ENCODE measurements at places on chromosomes 11 and 22. TPM values are rescaled to one million over a fixed set of nuclear protein-coding genes. Genes with fewer than 3 reads are reported as not detected.

DNA sequence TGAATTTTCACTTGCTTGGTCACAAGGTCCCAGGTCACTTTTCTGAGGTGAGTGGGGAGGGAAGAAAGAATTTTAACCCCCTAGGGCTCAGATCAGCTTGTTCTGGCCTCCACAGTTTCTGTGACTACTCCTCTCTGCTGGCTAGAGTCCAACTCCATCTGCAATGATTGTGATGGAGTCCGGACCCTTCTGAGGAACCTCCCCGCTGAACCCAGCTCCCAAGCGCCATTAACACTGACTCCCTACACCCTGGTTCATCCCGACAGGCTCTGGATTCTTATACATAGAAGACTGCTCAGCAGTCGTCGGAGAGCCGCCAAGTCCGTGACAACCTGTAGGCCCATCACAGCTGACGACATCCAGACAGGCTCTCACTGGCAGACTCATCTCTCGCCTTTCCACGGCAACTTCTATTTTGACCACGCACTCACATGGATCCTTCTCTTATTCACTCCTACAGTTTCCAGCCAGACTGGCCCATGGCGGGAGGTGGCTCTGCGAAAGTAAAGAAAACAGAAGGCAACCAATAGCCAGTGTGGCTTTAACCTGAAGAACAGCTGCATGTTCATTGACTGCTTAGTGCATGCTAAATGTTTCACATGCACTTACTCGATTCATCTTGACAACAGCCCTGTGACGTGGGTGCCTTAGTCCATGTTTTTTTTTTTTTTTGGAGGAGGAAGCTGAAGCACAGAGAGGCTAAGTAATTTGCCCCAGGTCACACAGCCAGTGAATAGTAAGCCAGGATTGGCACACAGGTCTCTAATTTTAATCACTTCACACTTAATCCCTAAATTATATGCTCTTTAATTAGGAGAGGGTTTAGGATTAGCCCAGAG, 68.0 kb upstream of the PRDM11 start:
- no peak for DNase-seq
- no peak overlapping the region for H3K27ac ChIP-seq
- no peaks in the 10 kb centered on the region for H3K27me3 ChIP-seq
- no peak overlapping the region for H3K4me3 ChIP-seq

GRCh38 chr22:45769569-45770210, 98.1 kb downstream of the ATXN10 start:
- H3K4me3 ChIP-seq, result no peak overlapping the region
- H3K27me3 ChIP-seq, result no peaks in the 10 kb centered on the region
- no peak overlapping the region for H3K27ac ChIP-seq
- no peaks in the 10 kb centered on the region for H3K36me3 ChIP-seq
- DNase-seq, result no peak
- H3K4me1 ChIP-seq, result no peaks in the 10 kb centered on the region

DNA sequence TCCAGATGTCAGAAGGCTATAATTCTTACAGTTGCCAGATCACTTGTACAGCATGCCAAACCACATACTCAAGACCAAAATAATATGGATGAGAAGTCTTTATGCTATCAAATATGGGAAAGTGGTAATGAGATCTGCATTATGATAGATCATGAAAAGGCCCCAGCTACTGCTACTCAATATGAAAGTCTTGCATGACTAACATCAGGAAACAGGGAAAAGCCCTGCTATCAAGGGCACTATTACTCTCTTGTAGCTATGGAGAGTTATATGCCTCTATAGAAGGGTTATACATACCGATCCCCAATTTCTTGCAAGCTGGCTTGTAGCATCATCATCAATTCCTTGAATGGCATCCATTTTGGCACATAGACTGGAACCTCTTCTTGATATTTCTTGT, 30.2 kb upstream of the TMPRSS5 start:
- H3K4me1 ChIP-seq, result no peaks in the 10 kb centered on the region
- peaks cover 2% of the 10 kb centered on the region for H3K36me3 ChIP-seq
- no peak overlapping the region for H3K4me3 ChIP-seq
- no peaks in the 10 kb centered on the region for H3K27me3 ChIP-seq
- DNase-seq, result no peak

DNA sequence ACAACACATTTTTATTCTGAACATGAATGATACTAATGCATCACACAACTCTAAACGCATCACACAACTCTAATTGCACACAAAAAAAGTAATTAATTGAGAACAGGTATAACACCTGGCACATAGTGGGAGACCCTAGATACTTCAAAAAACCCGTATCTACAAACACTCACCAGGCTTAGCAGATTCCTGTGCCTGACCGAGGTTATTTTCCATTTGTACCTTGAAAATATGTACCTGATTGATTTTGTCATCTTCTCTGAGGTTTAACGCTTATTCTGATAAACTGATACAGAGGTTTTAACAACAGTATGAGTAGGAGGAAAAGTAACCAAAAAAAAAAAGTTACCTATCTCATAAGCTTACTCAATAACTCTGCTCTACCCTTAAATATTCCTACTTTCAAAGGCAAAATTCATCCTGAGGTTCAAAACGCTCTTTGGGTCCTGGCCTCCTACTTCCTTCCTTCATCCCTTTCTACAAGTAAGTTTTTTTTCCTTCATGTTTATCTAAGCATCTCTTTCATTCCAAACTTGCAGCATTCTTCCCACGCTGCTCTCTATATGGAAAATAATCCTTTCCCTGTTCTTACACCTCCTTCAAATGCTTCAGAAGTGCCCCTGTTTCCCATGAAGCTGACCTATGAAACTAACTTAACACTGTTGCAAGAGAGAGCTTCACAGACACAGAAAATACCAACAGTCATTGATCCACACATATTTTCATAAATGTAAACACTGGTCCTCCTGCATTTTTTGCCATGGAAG, 73.3 kb downstream of the ETS1 start:
- no peaks in the 10 kb centered on the region for H3K4me1 ChIP-seq
- H3K27me3 ChIP-seq, result no peaks in the 10 kb centered on the region
- H3K36me3 ChIP-seq, result no peaks in the 10 kb centered on the region

DNA sequence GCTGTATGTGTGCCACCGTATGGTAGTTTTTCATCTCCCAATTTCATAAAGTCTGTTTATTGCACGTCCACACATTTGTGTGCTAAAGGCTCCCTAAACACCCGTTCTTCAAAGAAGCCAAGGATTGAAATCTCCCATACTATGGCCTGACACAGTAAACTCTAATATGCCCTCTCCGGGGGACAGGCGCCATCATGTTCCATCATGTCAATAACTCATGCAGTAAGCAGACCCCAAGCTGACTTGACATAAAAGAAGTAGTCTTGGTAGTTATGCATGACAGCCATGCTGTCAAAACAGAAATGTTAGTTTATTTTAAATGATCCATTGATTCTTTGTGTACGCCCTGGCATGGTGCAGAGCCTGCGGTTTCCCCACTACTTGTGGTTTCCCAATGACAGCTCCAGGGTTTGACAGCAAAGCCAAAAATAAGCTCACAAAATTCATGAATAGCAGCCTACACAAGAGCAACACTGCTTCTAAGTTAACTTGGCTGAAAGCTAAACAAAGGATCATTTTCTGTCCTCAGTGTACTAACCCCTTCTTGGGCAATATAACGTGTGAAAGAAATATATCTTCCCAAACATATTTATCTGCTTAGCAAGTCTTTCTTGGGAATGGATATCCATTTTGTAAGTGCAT, 56.5 kb upstream of the CABP7 start:
- no peak for DNase-seq
- H3K4me1 ChIP-seq, result no peaks in the 10 kb centered on the region
- H3K27me3 ChIP-seq, result no peaks in the 10 kb centered on the region

Gene SYT8
- 4.1 TPM for total RNA-seq

Gene WT1
- 170 TPM for total RNA-seq

All from prostate gland (tissue), 2 donors.